Panc1 (cell line): ENCODE measurements at places on chromosomes 1 and 21.
A peak's percentile ranks its signal among the peaks of the same experiment; 100 is the strongest.

DNA sequence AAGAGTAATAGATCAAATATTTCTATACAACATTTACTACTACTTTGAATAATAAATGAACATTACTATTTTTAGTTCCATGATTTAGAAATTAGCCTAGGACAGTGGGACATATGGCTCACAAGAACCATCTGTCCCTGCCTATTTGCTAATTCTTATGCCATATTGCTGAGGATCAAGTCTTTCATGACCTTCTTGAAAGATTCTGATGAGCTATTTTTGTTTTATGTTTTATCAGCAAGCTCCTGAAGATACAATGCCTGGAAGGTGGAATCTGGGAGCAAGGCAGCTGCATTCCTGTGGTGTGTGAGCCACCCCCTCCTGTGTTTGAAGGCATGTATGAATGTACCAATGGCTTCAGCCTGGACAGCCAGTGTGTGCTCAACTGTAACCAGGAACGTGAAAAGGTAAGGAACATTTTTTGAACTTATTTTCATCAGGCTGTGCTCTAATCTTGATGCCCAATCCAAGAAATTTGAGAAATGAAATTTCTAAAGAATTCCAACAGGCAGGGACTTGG lies 326.7 kb downstream of the PAPPA2 start:
- H3K36me3 ChIP-seq: no peaks in the 10 kb centered on the region
- DNase-seq: no peak
- no peak overlapping the region for H3K4me3 ChIP-seq
- H3K4me1 ChIP-seq: no peaks in the 10 kb centered on the region

- no peak overlapping the region for H3K4me3 ChIP-seq
- peaks cover 5% of the 10 kb centered on the region; the same call in 1 of the 2 replicates for H3K36me3 ChIP-seq
- H3K4me1 ChIP-seq: no peaks in the 10 kb centered on the region
- H3K27me3 ChIP-seq: no peaks in the 10 kb centered on the region
- no peak overlapping the region for H3K27ac ChIP-seq
- DNase-seq: no peak
These were observed 36.7 kb downstream of the AGL start for GRCh38 chr1:99886841-99887240.

GRCh38 chr1:80657044-80657643 lies 1143.6 kb upstream of the ADGRL2 start:
- no peak for DNase-seq
- no peaks in the 10 kb centered on the region for H3K4me1 ChIP-seq
- H3K27me3 ChIP-seq: no peaks in the 10 kb centered on the region
- H3K4me3 ChIP-seq: no peak overlapping the region
- H3K36me3 ChIP-seq: no peaks in the 10 kb centered on the region
- no peak overlapping the region for H3K27ac ChIP-seq

DNA sequence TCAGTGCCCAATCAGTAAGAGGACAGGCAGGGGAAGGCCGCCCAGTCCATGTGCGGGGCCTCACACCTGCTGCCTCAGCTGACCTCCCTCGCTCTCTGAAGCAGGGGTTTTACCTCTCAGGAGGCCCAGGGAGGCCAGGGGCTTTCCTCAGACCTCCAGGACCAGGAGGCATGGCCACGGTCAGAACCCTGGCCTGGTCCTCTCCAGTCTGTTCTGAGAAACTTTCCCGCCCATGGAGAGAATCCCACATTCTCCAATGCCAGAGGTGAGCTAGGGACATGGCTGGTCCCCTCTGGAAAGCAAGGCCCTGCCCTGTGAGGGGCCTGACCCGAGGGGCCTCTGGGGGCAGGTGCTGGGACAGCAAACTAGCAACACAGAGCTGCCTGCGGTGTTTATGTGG lies 68.2 kb downstream of the DMRTB1 start:
- no peaks in the 10 kb centered on the region for H3K36me3 ChIP-seq
- H3K4me1 ChIP-seq: no peaks in the 10 kb centered on the region
- no peaks in the 10 kb centered on the region for H3K27me3 ChIP-seq
- H3K27ac ChIP-seq: no peak overlapping the region
- no peak overlapping the region for H3K4me3 ChIP-seq

DNA sequence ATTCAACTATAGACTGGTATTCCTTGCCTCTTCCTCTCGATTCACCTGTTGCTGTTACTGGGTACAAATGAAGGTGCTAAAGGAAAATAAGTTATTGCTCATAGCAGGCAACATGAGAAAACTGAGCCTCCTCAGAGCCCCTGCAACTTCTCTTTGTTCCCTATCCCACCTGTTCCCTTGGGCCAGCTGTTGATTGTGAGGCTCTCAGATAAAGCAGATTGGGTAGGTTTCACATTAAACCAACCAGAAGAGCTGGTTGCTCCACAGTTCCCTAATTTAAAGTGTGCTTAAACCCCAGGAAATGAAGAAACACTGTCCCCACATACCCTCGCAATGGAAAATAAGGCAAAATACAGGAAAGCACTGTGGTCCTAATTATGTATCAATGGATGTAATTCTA lies 4.8 kb downstream of the DEDD start:
- H3K4me3 ChIP-seq: no peak overlapping the region
- H3K4me1 ChIP-seq: peaks cover 14% of the 10 kb centered on the region
- DNase-seq: no peak
- H3K27me3 ChIP-seq: no peaks in the 10 kb centered on the region
- peaks cover 19% of the 10 kb centered on the region for H3K36me3 ChIP-seq

DNA sequence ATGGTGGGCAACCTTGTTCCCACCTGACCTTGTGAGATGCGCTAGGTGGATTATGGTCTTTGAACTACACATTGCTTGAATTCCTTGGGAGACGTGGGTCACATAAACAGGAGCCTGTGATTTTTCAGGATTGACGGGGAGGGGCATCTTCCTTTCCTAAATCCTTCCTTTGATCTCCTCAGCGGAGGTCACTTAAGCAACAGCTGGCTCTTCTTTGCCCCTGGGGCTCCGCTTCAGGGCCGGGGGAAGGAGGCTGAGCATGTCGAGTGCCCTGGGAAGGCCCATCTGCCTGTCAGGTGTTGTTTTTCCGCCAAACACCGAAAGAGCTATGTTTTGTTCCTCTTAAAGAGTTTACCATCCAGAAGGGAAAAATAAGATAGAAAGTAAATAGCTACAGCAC lies 40.6 kb downstream of the KIF26B start:
- no peak overlapping the region for H3K4me3 ChIP-seq
- no peaks in the 10 kb centered on the region for H3K36me3 ChIP-seq
- DNase-seq: no peak
- no peaks in the 10 kb centered on the region for H3K4me1 ChIP-seq
- no peak overlapping the region for H3K27ac ChIP-seq
- no peaks in the 10 kb centered on the region for H3K27me3 ChIP-seq

DNA sequence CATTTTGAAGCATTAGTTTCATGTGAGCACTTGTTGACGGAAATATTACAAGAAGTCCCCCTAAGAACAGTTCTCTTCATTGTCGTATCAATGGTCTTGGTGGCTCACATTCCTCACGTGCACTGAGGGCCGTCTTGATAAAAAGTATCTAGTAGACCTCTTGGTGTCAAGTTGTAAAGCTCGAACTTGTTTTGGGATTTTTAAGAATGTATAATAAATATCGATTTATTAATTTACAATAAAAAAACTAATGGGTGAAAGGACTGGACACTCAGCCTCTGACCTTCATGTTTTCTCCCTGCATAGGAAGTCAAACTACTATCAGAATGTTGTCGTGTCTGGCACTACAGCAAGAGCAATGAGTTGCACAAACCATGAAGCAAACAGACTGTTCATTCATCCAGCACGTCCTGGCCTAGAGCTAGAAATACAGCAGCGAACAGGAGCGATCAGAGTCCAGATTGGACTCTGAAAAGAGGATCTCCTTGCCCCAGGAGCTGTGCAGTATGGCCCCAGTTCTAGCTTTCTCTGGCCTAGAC lies 319.2 kb downstream of the SMYD3 start:
- no peaks in the 10 kb centered on the region for H3K36me3 ChIP-seq
- no peak overlapping the region for H3K27ac ChIP-seq
- H3K4me3 ChIP-seq: no peak overlapping the region
- no peaks in the 10 kb centered on the region for H3K27me3 ChIP-seq
- H3K4me1 ChIP-seq: no peaks in the 10 kb centered on the region

- H3K27me3 ChIP-seq: no peaks in the 10 kb centered on the region
- DNase-seq: no peak
- no peaks in the 10 kb centered on the region for H3K36me3 ChIP-seq
- H3K4me1 ChIP-seq: no peaks in the 10 kb centered on the region
- no peak overlapping the region for H3K27ac ChIP-seq
- no peak overlapping the region for H3K4me3 ChIP-seq
These were observed 18.6 kb upstream of the TSPEAR start for GRCh38 chr21:44730028-44730395.

- H3K27ac ChIP-seq: no peak overlapping the region
- no peaks in the 10 kb centered on the region for H3K27me3 ChIP-seq
- no peak overlapping the region for H3K4me3 ChIP-seq
- H3K36me3 ChIP-seq: no peaks in the 10 kb centered on the region
- DNase-seq: no peak
- no peaks in the 10 kb centered on the region for H3K4me1 ChIP-seq
These were observed 12.5 kb downstream of the MX1 start for GRCh38 chr21:41438425-41439113.

- no peak overlapping the region for H3K4me3 ChIP-seq
- no peak overlapping the region for H3K27ac ChIP-seq
- no peaks in the 10 kb centered on the region for H3K27me3 ChIP-seq
- H3K36me3 ChIP-seq: no peaks in the 10 kb centered on the region; the same call in 1 of the 2 replicates
- H3K4me1 ChIP-seq: no peaks in the 10 kb centered on the region
- no peak for DNase-seq
These were observed 126.4 kb downstream of the VPS13D start for GRCh38 chr1:12356004-12356890.

GRCh38 chr1:183914276-183914675 lies 109.4 kb downstream of the RGL1 start:
- no peaks in the 10 kb centered on the region for H3K27me3 ChIP-seq
- DNase-seq: no peak
- H3K27ac ChIP-seq: no peak overlapping the region
- no peaks in the 10 kb centered on the region for H3K36me3 ChIP-seq
- H3K4me3 ChIP-seq: no peak overlapping the region

DNA sequence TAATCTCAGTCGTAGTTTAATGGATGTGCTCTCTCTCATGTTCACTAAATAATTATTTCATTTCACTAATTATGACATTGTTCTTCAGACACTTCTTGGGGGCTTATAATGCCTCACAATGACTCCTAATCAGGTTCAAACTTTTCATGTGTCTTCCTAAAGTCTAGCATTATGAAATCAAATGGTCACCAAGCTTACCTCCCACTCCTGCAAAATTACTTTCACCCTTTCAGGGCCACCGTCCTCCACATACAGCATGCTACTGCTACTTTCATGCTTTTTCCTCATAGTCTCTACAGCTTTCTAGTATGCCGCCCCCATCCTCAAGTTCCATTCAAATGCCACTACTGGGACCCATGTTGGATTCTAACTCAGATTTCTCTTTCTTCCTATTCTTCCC lies 59.8 kb upstream of the C1orf53 start:
- DNase-seq: no peak
- H3K4me3 ChIP-seq: no peak overlapping the region
- no peaks in the 10 kb centered on the region for H3K36me3 ChIP-seq
- H3K27me3 ChIP-seq: no peaks in the 10 kb centered on the region

- no peaks in the 10 kb centered on the region for H3K36me3 ChIP-seq
- H3K4me1 ChIP-seq: peaks cover 14% of the 10 kb centered on the region
- peak; percentile 48 for DNase-seq
- H3K27ac ChIP-seq: peak overlapping the region; percentile 44; the same call in 1 of the 2 replicates
- H3K4me3 ChIP-seq: peak overlapping the region; percentile 35
These were observed 22.0 kb upstream of the BATF3 start for GRCh38 chr1:212721388-212722247.

DNA sequence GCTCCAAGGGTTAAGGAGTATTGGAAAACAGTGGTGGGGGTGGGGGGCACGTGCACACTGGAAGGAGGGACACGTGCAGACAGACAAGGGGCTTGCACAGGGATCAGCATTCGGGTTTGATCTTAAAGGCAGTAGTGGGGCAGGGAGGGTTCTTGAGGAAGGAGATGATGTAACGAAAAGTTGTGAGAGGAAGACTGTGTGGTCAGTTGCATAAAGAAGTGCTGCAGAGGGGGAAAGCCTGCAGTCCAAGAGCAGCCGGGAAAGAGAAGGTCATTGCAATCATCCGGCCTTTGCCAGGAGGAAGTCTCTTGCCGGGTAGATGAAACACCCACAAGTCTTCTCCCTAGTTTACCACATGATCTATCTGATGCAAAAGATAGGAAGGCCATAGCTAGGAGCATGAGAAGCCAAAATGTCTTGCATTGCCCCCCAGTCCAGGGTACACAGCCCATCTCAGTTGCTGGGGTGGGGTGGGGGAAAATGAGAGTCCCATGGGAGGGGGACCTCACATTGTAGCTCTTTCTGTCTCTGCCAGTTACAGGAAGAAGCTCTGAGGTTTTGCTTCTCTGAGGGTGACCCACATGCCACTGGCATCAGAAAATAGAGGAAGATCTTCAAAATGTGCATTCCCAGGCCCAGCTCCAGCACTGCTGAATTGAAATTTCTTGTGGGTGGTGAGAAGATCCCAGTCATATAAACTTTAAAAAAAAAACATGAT lies 202.5 kb upstream of the RAB4A start:
- no peaks in the 10 kb centered on the region for H3K4me1 ChIP-seq
- no peak overlapping the region for H3K4me3 ChIP-seq
- no peak overlapping the region for H3K27ac ChIP-seq
- no peak for DNase-seq
